WTC11 (cell line): ENCODE measurements at places on chromosomes 4 and X.

DNA sequence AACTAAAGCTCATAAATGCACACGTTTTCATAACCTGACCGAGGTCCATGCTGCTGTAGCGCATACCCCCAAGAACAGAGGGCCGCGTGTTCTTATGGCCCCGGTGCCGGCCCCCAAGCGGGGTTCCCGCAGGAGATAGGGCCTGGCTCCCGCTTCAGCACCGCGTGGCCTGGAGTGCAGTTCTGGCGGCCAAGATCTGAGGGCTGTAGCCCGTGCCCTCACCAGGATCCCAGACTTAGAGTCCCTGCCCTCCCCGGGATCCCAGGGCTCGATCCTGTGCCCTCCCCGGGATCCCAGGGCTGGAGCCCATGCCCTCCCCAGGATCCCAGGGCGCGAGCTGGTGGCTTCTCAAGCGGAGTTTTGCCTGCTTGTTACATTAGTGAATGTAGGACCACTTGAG, 1.0 kb upstream of the GRPEL1 start:
- peaks cover 13% of the 10 kb centered on the region for H3K36me3 ChIP-seq
- H3K4me1 ChIP-seq = peaks cover 29% of the 10 kb centered on the region
- DNase-seq = peak; percentile 58
- peaks cover 33% of the 10 kb centered on the region for H3K27me3 ChIP-seq
- no peak overlapping the region for H3K27ac ChIP-seq
- H3K4me3 ChIP-seq = peak overlapping the region; percentile 93

DNA sequence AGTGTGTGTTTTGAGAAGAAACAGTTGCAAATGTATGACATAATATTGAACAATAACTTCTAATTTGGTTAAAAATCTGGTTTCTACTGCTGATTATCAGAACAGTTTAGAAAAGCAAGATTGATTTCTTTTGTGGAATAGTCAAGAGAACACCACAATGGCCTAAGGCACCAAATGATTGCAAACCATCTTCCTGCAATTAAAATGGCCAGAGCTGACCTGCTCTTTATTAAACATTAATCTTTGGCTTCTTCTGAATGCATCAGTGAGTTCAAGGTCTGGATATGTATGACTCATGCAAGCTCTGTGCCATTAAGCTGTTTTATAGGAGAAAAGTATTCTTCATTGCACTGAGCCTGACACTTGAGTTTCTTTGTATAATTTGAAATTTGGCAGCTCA, 107.8 kb upstream of the PDHA2 start:
- no peak for DNase-seq
- peaks cover 7% of the 10 kb centered on the region for H3K36me3 ChIP-seq
- H3K4me3 ChIP-seq = no peak overlapping the region
- peaks cover 29% of the 10 kb centered on the region for H3K4me1 ChIP-seq
- no peaks in the 10 kb centered on the region for H3K27me3 ChIP-seq

- no peaks in the 10 kb centered on the region for H3K4me1 ChIP-seq
- no peak overlapping the region for H3K4me3 ChIP-seq
- H3K36me3 ChIP-seq = no peaks in the 10 kb centered on the region
- H3K27ac ChIP-seq = no peak overlapping the region
These were observed 921.3 kb downstream of the NLGN4X start for GRCh38 chrX:5307416-5307815.

DNA sequence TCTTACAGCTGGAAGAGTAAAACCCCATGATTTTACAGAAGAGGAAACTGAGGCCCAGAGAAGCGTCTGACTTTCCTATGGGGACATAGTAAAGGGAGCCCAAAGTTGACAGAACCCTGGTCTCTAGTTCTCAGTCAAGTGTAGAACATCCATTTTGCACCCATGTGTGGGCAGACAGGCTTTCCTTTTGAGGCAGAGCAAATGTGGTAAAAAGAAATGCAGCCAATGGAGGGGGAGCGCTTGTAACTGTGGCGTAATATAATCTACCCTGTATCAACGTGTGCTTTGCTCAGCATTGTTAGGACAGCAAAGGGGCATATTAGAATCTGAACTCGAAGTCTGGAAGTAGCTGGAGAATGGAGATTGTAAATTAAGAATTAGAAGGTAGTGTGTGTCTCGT, 8.8 kb downstream of the MAMLD1 start:
- no peaks in the 10 kb centered on the region for H3K36me3 ChIP-seq
- no peak overlapping the region for H3K27ac ChIP-seq
- H3K27me3 ChIP-seq = peaks cover 79% of the 10 kb centered on the region

GRCh38 chr4:182142176-182143085, 100.8 kb upstream of the TENM3 start:
- peak; percentile 71 for DNase-seq
- no peaks in the 10 kb centered on the region for H3K36me3 ChIP-seq
- peak overlapping the region; percentile 93 for H3K4me3 ChIP-seq

DNA sequence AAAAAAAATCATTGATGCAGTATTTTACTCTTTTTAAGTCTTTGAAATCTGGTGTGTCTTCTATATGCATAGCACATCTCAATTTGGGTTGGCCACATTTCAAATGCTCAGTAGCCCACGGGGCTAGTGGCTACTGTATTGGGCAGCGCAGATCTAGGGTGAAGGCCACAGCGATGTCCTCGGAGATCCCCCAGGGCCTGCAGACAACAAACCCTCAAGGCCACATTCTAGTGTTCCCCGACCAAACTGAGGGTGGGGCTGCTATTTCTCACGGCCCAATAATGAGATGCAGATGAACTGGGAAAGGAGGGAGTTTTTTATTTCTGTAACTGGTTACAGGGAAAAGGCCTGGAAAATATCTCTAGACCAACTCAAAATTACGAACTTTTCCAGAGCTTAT, 23.6 kb downstream of the NYX start:
- DNase-seq = no peak
- H3K36me3 ChIP-seq = no peaks in the 10 kb centered on the region
- H3K4me1 ChIP-seq = peaks cover 14% of the 10 kb centered on the region

DNA sequence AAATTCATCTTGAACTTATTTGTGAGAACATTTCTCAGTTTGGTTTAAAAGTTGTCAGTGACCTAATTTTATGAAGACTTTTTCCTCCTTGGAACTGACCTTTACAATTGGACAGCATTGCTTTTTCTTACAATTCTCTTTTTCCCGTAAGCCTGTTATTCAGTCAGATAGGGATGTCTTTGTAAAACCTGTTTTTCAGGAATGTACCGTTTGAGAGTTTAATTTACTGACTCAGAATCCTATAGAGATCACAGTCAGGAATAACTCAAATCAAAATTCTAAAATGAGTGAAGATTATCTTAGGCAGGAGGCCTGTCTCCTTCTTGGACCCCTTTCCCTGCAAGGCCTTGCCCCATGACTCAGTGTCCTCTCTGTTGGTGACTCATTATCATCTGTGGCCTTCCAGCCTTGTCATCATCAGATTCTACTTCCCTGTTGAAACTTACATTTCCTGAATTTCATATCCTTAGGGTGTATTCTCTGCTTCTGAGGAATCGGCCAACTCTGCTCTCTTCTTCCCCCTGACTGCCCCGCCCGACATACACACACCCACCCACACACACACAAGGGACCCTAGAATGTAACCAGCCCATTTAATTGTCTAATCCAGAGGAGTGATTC, 99.8 kb downstream of the ARHGAP10 start:
- 0 out of 2 replicates have a peak overlapping the region, but pooled peaks have one; percentile 62 for H3K27ac ChIP-seq
- peaks cover 40% of the 10 kb centered on the region for H3K4me1 ChIP-seq
- H3K4me3 ChIP-seq = no peak overlapping the region
- no peak for DNase-seq
- H3K36me3 ChIP-seq = no peaks in the 10 kb centered on the region

GRCh38 chr4:157514711-157515110, 294.2 kb downstream of the GRIA2 start:
- no peaks in the 10 kb centered on the region for H3K36me3 ChIP-seq
- no peak overlapping the region for H3K27ac ChIP-seq
- H3K27me3 ChIP-seq = no peaks in the 10 kb centered on the region

GRCh38 chr4:26985873-26986272, 125.2 kb downstream of the STIM2 start:
- no peak overlapping the region for H3K27ac ChIP-seq
- no peaks in the 10 kb centered on the region for H3K27me3 ChIP-seq
- no peaks in the 10 kb centered on the region; the same call in 1 of the 2 replicates for H3K36me3 ChIP-seq
- H3K4me1 ChIP-seq = peaks cover 13% of the 10 kb centered on the region

DNA sequence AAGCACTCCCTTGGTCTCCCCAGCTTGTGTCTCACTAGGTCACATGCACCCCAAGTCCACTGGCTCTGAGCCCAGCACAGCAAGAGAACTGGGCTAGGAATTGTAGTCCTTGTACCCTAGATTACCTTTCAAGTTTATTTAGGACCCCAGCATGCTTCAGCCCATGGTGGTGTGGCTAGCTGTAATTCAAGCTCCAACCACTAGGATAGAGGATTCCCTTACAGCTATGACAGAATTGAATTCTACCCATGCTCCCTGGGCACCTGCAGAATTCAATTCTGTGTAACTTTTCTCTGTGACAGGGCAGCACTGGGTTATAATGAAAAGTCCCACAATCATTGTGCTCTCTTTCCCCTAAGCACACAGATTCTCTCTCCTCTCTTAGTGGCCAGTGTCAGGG, 253.8 kb upstream of the DMD start:
- no peak overlapping the region for H3K27ac ChIP-seq
- H3K36me3 ChIP-seq = no peaks in the 10 kb centered on the region
- no peak overlapping the region for H3K4me3 ChIP-seq
- no peaks in the 10 kb centered on the region for H3K27me3 ChIP-seq

DNA sequence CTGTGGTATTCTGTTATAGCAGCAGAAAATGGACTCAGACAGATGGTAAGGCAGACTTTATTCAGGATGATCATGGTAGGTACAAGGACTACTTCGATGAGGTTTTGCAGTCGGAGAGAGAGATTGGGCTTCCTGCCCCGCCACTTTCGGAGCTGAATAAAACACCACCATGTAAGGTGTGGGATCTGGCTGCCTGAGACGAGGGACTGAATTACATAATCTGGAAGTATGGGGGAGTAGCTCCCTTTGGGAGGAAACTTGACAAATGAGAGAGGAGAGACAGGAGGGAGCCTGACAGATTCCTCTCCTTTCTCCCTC, 255.5 kb upstream of the GATB start:
- H3K36me3 ChIP-seq = peaks cover 11% of the 10 kb centered on the region
- H3K27me3 ChIP-seq = peaks cover 5% of the 10 kb centered on the region
- no peak overlapping the region for H3K27ac ChIP-seq
- no peak for DNase-seq
- no peak overlapping the region for H3K4me3 ChIP-seq
- H3K4me1 ChIP-seq = no peaks in the 10 kb centered on the region

- H3K4me3 ChIP-seq = no peak overlapping the region
- H3K36me3 ChIP-seq = no peaks in the 10 kb centered on the region
- peaks cover 2% of the 10 kb centered on the region; the same call in 1 of the 2 replicates for H3K4me1 ChIP-seq
- no peak overlapping the region for H3K27ac ChIP-seq
- DNase-seq = no peak
- no peaks in the 10 kb centered on the region; the same call in 1 of the 2 replicates for H3K27me3 ChIP-seq
These were observed 1527.3 kb downstream of the TECRL start for GRCh38 chr4:62881901-62882300.

DNA sequence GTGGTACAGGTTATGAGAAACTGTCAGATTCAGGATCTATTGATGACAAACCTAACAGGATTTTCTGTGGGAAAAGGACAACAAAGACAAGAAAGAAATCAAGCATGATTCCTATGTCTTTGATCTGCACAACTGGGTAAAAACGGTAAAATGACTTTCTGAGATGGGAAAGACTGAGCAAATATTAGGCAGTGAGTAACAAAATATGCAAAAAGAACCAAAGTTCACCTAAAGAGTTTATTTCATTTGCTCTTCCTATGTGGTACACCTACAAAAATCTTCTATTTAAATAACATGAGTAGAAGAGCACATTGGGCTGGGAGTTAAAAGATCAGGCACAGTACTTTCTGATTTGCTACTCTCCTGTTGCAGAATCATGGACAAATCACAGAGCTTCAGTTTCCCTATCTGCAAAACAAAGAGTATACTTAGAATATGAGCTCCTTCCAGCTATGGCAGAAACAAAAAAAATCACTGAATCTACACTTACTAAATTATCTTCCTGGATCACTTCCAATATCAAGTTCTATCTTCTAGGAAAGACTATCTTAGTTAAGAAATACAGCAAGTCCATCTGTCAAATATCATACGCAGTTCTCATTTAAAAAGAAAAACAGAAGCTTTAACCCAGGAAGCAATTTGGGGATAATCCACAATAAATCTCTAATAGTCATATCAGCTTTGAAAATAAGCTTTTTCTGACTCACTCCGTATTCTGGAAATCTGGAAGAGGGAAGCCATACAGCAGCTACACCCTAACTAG, 37.4 kb downstream of the NFXL1 start:
- no peak overlapping the region for H3K27ac ChIP-seq
- DNase-seq = no peak
- H3K27me3 ChIP-seq = no peaks in the 10 kb centered on the region
- peaks cover 70% of the 10 kb centered on the region for H3K36me3 ChIP-seq
- H3K4me1 ChIP-seq = no peaks in the 10 kb centered on the region

DNA sequence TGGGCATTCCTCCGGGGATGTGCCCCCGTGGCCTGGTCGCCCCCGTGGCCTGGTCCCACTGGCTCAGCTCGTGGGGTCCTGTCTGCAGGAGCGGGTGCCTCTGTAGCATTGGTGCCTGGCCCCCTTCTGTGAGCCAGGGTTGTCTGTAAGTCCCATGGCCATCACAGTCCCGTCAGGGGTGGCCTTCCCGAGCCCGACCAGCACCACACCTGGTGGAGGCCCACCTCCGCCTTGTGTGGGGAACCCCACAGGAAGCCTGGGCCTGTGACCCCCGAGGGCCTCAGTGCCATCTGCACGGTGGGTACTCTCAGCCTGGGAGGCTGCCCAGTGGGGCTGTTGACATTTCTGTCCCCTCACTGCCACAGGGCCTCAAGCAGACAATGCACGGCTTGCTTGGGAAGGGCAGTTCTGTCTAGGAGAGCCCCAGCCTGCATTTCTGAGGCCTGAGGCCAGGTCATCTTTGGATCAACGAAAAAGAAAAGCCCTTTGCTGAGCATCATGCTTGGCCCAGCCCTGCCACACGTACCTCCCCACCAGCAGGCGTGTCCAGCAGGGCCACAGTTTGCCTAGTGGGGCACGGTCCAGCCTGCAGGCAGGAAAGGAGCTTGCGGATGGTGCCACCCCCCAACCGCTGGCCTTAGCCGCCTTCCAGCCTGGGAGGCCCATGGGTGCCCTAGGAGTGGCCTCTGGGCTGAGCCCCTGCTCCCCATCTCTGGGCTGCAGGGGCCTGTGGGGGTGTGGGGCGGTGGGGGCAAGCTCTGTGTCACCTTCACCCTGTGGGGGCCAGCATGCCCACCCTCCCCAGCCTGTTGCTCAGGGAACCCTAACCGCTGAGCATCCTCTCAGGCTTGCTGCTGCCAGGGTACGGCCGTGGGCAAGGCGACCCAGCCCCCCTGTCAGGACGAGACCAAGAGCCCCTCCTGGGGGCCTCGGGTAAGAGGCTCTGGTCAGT, 23.2 kb downstream of the NKX1-1 start:
- peaks cover 10% of the 10 kb centered on the region; the same call in 1 of the 2 replicates for H3K36me3 ChIP-seq
- no peaks in the 10 kb centered on the region for H3K27me3 ChIP-seq
- H3K4me1 ChIP-seq = no peaks in the 10 kb centered on the region
- H3K4me3 ChIP-seq = no peak overlapping the region
- no peak overlapping the region for H3K27ac ChIP-seq

- no peak for DNase-seq
- H3K36me3 ChIP-seq = no peaks in the 10 kb centered on the region
- H3K27me3 ChIP-seq = no peaks in the 10 kb centered on the region
- peaks cover 4% of the 10 kb centered on the region for H3K4me1 ChIP-seq
These were observed 97.2 kb downstream of the MAB21L2 start for GRCh38 chr4:150679018-150679764.

- H3K4me1 ChIP-seq = peaks cover 17% of the 10 kb centered on the region
- DNase-seq = no peak
- no peak overlapping the region for H3K27ac ChIP-seq
These were observed 541.8 kb upstream of the SMIM31 start for GRCh38 chr4:164212134-164212533.
